ENCODE measurements at places on chromosomes 1 and 21. TPM values are rescaled to one million over a fixed set of nuclear protein-coding genes. Genes with fewer than 3 reads are reported as not detected.

The DMRTA2 gene
- 39.1 TPM for total RNA-seq

The RHOU gene
- total RNA-seq: 3.2 TPM

The KCNE2 gene
- total RNA-seq: not detected

The RAB25 gene
- not detected for total RNA-seq

The TMEM52 gene
- 0.61 TPM for total RNA-seq

The C1orf94 gene
- 6.9 TPM for total RNA-seq

The SELP gene
- total RNA-seq: not detected

The PTGFRN gene
- 148 TPM for total RNA-seq

The GPA33 gene
- total RNA-seq: 0.23 TPM

The CRP gene
- total RNA-seq: not detected

The CD1D gene
- not detected for total RNA-seq

The TMEM51 gene
- total RNA-seq: 20.6 TPM

The CLEC20A gene
- total RNA-seq: not detected

The CD101 gene
- total RNA-seq: 2.3 TPM

The NGF gene
- total RNA-seq: not detected

The CDC7 gene
- total RNA-seq: 29.5 TPM

The CFHR4 gene
- total RNA-seq: not detected

The KIF1B gene
- 54.8 TPM for total RNA-seq

The UBIAD1 gene
- 27.1 TPM for total RNA-seq

The RAB7B gene
- not detected for total RNA-seq

The AADACL4 gene
- total RNA-seq: not detected

The KIAA1614 gene
- total RNA-seq: 59.9 TPM

The CYP4B1 gene
- total RNA-seq: not detected

The CAMK2N1 gene
- total RNA-seq: 4.7 TPM

The ZYG11A gene
- 0.03 TPM for total RNA-seq

The MYOM3 gene
- not detected for total RNA-seq

The FALEC gene
- 0.28 TPM for total RNA-seq
